ENCODE measurements at places on chromosomes 5 and 9.
A peak's percentile ranks its signal among the peaks of the same experiment; 100 is the strongest.

- no peak for DNase-seq
Observed at GRCh38 chr5:2537378-2538145, 213.9 kb downstream of the IRX2 start.

DNA sequence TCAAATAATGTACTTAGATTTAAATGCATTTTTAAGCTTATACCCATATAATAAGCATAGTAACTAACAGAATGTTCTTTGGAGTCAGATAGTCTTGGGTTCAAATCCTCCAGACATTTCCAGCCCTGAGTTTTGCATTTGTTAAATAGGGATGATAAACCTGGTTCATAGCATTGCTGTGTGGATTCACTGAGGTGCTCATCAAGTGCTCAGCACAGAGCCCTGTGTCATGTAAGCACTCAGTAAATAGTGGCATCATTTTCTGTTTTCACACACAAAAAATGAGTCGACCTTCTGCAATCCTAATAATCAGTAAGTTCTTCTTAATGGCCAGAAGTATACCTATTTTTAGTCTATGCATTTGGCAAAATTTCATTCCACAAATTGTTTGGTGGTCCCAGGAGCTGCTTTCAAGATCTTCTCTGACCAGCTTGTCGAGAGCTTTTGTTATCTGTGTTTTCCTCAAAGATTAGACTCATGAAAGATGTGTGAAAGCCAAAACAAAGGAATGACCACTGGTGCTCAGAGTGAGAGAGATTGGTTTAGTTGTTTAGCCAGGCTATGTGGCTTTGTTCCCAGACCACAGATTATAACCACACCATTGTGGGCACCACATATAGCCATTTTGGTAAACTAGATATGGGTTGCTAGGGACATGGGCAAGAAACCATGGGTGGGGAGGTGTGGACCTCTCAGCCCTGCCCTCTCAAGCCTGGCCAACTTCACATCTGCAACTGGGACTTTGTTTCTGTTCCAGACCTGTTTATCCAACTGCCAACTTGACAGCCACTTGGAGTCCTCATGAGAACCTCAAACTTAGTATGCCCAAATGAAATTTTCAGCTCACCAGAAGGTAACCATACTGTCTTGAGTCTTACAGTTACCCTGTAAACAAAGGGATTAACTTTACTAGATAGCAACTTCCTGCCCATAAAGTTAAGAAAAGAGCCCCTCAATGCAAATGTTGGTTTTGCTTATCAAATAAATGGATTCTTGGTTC, 45.0 kb downstream of the DOCK8 start:
- no peak for DNase-seq

DNA sequence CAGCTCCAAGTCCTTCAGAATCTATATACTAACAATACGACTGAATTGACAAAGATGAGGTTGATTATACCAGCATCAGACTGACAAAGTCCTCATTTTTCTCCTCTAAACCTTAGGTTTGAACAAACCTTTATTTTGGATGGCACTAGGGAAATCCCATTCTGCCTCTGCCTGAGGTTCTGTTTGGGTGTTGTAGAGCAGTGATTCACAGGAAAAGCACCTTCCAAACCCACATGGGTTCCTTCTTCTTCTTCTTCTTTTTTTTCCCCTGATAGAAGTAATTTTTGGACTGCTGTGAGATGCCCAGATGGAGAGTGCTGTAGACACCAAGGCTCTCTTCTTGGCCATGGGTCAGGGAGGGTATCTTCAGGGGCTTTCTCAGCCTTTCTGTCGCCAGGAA, 164.9 kb upstream of the PAPPA start:
- no peak for DNase-seq

- no peak for DNase-seq
Observed at GRCh38 chr5:38533286-38534155, 22.9 kb downstream of the LIFR start.

DNA sequence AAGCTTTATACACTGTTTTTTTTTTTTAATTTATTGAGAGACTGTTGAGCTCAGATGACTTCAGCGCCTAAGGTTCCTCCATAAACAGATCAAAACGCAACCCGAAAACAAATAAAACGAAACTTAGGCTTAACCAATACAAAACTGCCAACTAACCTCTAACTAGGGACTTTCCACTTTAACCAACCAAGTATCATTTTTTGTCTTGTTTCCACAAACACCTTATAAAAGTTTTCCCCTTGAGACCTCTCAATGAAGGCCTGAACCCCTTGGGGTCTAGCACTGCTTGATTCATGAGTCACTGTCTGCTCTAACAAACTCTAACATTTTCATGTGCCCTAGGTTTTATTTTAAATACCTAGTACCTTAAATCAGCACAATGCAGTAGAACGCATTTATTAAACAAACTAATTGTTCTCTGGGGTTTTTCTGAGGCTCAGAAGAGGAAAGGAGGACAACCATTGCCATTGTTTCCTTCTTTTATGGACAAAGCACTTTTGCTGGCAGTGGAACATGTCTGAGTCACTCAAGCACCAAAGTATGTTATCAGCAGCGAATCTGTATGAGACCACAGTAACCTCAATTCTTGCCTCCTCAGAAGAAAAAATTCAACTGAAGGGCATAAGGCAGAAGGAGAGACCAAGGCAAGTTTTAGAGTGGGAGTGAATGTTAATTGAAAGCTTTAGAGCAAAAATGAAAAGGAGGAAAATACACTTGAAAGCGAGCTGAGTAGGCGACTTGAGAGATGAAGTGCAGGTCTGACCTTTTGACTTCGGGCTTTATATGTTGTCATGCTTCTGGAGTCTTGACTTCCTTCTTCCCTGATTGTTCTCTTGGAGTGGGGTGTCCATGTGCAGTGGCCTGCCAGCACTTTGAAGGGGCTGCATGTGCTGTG, 97.7 kb upstream of the HCN1 start:
- DNase-seq, result no peak

DNA sequence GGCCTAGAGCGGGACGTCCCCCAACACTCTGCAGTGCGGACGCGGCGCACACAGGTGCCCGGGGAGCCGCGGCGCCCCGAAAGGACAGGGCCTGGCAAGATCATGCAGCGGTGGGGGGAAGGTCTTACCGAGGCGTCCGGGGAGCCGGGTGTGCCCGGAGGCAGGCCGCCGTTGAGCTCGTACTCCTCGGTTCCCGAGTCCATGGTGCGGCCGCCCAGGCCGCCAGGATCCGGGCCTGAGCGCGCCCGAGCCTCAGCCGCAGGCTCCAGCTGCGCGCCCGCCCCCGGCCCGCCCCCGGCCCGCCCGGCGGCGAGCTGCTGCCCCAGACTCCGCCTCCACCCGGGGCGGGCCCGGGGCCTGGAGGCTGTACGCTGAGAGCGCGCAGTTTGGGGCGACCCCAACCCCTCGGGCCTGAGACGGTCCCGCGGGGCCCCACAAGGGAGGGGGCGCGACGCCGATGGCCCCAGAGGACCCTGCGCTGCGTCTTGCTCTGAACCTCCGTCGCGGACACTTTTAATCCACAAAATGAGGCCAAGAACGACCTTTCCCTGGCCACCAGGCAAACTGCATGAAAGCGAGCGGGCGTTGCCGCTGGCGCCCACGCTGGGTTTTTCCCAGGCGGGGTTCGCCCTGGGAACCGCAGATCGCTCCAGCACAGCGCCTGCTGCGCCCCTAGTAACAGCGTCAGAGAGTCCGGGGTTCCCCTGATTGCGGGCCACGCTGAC, at the start of gene NINJ1:
Gene NINJ1, minus strand, starts transcription at position 237 of the 725 bp plus-strand sequence. Its CDS starts 34 bp downstream, at position 203.
- peak; percentile 79 for DNase-seq

- DNase-seq, result no peak
Observed at GRCh38 chr5:73825736-73826135, 199.7 kb downstream of the ARHGEF28 start.

DNA sequence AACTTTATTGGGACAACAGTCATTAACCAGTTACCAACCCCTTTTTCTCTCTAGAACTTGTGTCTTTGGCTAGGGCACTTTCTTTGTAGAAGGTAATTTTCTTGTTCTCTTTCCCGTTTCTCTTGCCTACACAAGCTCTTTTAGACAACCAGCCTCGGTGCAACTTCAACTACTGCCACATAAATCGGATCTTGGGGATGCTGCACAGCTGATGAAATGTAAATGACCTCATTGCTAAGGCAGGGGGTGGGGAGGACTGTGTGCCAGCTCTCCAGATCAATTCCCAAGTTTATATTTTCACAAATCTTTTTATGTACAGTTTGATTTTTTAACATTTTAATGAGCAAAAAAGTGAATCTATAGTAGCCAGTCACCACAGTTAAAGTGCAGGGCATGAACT, 157.6 kb downstream of the DENND1A start:
- DNase-seq, result no peak

DNA sequence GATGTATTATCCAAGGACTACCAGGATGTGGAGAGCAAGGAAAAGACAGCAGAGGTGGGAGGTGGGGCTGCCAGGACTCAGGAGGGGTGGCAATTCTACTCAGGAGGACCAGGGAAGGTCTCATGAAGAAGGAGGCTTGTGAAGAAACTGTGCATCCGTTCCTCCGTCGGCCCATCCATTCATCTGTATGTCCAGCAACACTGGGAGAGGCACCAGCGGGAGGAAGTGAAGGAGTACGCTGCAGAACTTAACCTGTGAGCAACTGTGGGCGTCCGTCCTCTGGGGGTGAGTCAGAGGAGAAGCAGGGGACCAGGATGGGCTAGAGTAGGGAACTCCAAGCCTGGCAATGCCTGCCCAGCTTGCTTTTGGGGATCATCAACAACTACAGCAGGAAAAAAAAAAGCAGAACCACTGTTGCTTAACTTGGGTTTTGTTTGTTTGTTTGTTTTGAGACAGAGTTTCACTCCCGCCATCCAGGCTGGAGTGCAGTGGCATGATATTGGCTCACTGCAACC, 47.3 kb upstream of the NEURL1B start:
- no peak for DNase-seq

DNA sequence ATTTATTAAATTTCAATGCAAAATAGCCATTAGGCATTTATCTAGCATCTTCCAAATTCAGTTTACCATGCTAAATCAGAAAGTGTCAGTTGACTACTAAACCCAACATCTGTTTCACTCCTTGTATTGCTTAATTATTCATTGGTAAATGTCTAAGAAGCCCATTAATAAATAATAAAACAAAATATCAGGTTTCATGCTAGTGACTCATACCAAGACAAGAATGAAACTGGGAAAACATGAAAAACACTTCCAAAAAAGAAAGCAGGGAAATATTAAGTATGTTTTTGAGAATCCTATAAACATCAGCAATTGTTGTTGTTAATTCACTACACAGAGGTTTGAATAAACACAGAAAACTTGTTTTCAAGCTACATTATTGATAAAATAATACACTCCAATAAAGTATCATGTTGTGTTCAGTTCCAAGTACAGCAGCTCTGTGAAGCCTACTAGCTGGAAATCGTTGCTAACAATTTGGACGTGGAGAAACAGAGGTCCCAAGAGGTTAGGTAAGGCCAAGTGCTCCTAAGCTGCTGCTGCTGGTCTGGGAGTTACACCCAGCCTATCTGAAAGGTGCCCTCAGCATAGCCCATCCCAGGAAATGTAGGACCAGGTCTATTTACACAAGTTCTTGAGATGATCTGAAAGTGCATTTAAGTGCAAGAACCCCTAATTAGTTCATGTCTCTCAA, 78.8 kb downstream of the GNAQ start:
- DNase-seq, result no peak

GRCh38 chr9:16348531-16348930, 521.9 kb downstream of the BNC2 start:
- DNase-seq, result no peak

DNA sequence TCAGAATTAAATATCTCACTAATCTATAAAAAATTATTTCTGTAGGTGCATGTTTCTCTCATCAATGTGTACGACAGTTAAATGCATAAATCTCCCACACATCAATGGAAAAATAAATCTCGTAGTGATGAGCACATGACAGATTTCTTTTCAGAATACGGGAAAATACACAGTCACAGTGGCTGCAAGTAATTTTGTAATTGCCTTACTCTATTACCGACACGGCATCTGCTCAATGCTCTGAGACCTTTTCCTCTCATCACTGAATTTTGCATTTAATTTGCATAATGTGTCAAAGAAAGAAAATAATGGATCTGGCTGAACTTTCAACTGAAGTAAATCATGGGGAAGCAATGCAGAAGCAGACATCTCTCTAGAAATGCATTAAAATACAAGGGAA, 37.2 kb downstream of the PDE4D start:
- DNase-seq, result no peak

- DNase-seq, result no peak
Observed at GRCh38 chr5:128083811-128084227, 253 bp downstream of the SLC12A2 start.

DNA sequence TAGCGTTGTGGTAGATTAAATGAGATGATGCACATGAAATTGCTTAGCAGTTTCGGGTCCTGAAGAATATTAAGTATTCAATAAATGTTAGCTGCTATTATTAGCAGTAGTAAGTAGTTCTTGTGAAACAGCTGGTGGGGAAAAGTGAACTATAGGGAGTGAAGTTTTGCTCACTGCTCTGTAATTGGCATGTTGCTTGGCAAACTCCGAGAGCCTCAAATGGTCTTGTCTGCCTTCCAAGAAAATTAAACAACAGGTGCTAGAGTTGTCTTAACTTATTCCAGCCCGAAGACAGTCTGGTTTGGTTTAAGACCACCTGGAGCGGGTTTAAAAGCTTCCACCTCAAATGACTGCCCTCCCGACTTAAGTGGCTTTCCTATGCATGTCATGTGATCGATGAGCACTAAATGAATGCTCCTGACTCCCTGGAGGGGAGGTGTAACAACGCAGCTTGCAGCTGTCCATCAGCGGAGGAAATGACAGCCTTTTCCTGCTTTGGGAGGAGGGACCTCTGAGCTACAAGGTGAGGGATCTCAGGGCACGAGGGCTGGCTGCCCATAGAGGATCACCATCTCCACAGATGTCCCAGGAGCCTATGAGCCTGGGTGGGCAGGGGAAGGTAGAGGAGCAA, 202.9 kb upstream of the PANK3 start:
- no peak for DNase-seq

- DNase-seq, result no peak
Observed at GRCh38 chr5:12312343-12312742, 408.1 kb upstream of the CTNND2 start.

- DNase-seq, result no peak
Observed at GRCh38 chr9:131781069-131781468, 41.2 kb upstream of the RAPGEF1 start.

DNA sequence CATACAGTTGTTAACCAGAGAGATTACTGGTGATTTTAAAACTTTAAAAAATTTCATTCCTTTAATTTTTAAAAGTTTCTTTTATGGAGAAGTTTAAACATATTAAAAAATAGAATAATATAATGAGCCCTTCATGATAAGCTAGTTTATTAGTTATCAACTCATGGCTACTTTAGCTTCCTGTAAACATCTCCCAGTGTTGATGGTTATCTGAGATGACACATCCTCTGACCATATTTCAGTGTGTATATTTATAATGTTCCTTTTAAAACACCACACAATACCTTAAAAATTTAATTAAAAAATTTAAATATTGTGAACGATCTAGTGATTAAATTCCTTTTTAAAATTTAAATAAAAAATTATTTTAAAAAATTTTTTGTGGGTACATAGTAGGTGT, 74.1 kb downstream of the IPO11 start:
- no peak for DNase-seq

- no peak for DNase-seq
Observed at GRCh38 chr5:154092356-154093141, 53.8 kb downstream of the MFAP3 start.

- DNase-seq, result no peak
Observed at GRCh38 chr5:168432903-168433302, 53.4 kb upstream of the RARS1 start.

- no peak for DNase-seq
Observed at GRCh38 chr9:1151691-1152090, 101.5 kb downstream of the DMRT2 start.

Data from OCI-LY7 (cell line).